ENCODE measurements at places on chromosomes 12 and 14. TPM values are rescaled to one million over a fixed set of nuclear protein-coding genes. Genes with fewer than 3 reads are reported as not detected.

The SLCO1B1 gene
- not detected for total RNA-seq

The TULP3 gene
- 18.1 TPM for total RNA-seq

The TMEM19 gene
- total RNA-seq: 11.9 TPM

The SLC10A1 gene
- 1.5 TPM for total RNA-seq

The IL26 gene
- not detected for total RNA-seq

The C3AR1 gene
- total RNA-seq: 0.14 TPM

The TROAP gene
- total RNA-seq: 1.9 TPM

The CLEC4E gene
- total RNA-seq: not detected

The SAMD15 gene
- 13.5 TPM for total RNA-seq

The AMIGO2 gene
- total RNA-seq: 14.0 TPM

The DENR gene
- 35.9 TPM for total RNA-seq

The KRT83 gene
- total RNA-seq: 0.26 TPM

The CBLN3 gene
- 4.2 TPM for total RNA-seq

The ESRRB gene
- total RNA-seq: 1.9 TPM

The DLK1 gene
- 1.9 TPM for total RNA-seq

The SPX gene
- 0.41 TPM for total RNA-seq

The NINJ2 gene
- total RNA-seq: not detected

The SLC5A8 gene
- total RNA-seq: 0.04 TPM

The PRB2 gene
- 0.83 TPM for total RNA-seq

The GPR162 gene
- total RNA-seq: 4.6 TPM

The GPR84 gene
- 0.22 TPM for total RNA-seq

The SLC16A7 gene
- total RNA-seq: 4.9 TPM

The AKAP5 gene
- total RNA-seq: 4.7 TPM

The TTC9 gene
- total RNA-seq: 5.4 TPM

The RCOR1 gene
- total RNA-seq: 24.2 TPM

The FAM90A1 gene
- total RNA-seq: 0.31 TPM

The CLEC4D gene
- not detected for total RNA-seq

The SYT1 gene
- 75.0 TPM for total RNA-seq

The GOLT1B gene
- total RNA-seq: 46.9 TPM

The TAS2R42 gene
- total RNA-seq: 0.11 TPM

The INSM2 gene
- total RNA-seq: 0.29 TPM

The GAS2L3 gene
- total RNA-seq: 1.3 TPM

The TC2N gene
- total RNA-seq: 2.6 TPM

The REP15 gene
- total RNA-seq: 0.81 TPM

The DEPDC4 gene
- 3.6 TPM for total RNA-seq

The CLEC9A gene
- not detected for total RNA-seq

The SLC39A5 gene
- 2.6 TPM for total RNA-seq
